Stimulated activated CD4-positive, alpha-beta T cell treated with anti-CD3 and anti-CD28 coated beads, Interleukin-2, amount 100 ng/mL, for 24 hours (primary cell): ENCODE measurements at places on chromosomes 2 and 18.

DNA sequence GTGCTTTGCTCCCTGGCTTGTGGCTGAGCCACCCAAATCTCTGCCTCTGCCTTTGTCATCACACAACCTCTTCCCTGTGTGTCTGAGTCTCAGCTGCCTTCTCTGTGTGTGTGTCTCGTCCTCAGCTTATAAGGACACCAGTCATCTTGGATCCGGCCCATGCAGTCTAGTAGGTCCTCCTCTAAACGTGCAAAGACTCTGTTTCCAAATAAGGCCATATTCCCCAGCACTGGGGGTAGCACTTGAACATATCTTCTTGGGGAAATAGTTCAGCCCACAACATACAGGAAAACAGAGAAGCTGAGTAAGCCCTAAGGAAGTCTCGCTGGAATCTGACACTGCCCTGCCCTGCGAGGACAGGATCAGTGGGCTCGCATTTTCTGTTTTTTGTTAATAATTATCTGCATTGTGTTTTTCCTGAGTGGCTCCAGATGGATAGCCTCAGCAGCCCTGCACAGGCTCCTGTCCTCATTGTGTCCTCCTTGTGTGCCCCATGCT lies 42.1 kb downstream of the MTCL1 start:
- no peak for DNase-seq

DNA sequence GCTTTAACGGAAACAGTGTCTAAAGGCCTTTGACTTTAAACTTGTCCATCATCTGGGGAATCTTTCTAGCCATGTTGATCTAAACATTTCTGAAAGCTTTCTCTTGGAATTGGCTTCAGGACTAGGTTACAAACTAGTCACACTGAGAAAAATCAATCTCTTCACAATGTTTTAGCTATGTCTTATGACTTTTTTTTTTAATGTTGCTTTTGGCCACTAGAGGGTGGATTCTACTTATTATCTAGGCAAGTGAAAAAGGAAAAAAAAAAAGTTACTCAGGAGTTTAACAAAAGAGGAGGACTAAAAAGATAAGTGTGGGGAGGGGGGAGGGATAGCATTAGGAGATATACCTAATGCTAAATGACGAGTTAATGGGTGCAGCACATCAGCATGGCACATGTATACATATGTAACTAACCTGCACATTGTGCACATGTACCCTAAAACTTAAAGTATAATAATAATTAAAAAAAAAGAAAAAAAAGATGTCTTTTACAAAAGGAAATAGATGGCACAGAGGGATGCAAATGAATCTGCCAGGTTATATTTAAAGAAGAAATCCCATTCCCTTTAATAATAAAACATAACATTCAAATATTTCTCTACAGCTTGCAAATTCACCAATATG lies 160.4 kb upstream of the PID1 start:
- DNase-seq, result no peak

DNA sequence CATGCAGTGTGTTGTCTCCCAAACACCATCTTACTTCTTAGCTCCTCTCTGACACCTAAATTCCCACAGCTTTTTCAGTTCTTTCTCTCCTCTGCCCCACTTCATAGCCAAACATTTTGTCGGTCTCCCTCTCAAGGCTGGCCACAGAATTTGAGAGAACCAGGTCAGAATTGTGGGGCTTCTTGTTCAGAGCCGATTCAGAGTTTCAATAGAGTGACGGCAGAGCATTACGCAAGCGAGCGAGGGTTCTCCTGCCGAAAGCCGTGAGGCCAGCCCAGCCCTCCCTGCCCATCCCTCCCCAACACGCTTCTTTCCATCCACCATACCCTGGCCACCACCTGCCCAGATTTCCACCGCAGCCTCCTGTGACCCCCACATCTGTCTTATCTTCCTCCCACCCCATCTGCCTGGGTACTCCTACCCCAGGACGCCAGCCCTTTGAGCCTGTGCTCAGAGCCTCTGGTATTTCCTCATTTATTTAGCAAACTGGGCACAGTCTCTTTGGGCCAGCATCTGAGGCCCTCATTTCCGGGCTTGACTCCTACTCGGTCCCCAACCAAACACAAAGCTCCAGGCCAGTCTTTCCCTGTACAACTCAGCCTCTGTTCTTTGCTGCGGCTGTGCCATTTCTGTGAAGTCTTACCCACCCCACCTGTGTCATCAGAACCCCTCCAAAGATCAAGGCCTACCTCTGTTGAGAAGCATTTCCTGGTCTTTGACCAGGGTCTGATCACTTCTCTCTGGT lies 70.0 kb upstream of the MAP4K4 start:
- DNase-seq, result no peak

DNA sequence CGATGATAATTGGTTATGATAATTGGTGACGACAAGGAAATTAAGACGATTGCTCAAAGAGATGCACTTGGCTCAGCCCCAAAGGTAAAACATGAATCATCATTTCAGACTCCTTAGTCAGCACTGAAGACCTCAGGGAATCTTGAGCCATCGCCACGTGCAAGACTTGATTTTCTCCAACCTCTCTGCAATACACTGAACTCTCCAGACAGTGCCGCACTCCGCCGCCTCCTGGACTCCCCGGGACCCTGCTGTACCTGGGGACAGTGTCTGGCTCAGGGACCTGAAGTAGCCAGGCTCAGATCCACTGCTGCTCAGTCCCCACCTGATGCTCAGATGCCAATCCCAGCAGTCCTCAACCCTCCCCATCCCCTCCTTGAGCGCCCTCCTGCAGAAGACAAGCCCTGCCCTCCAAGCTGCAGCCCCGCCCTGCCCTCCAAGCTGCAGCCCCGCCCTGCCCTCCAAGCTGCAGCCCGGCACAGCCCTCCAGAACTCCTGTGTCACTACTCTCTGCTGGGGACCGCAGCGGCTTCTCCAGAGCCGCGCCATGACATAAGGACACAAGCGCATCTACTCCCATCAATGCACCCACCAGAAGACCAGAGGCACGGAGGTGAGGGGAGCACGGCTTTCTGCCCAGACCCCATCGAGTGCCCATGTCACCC lies 1.1 kb downstream of the TMEM18 start:
- no peak for DNase-seq

- DNase-seq, result no peak
These were observed 67.5 kb upstream of the SLC38A11 start for GRCh38 chr2:165022781-165023180.

DNA sequence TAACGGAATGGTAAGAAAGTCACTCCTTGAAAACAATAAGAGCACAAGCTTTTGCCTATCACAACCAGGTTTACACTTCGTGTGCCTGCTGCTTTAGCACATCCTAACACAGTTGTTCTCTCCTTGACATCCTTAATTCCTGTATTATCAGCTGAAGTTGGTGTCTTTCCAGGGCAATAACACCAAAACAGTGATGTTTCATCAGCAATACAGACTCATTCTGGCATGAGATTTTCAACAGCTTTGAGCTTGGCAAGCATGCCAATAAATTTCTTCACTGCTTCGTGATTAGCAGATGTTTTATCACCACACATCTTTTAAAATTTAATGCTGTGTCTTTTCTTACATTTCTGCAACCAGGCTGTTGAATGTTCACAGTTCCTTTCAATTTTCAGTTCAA lies 148.4 kb downstream of the EIPR1 start:
- DNase-seq, result no peak

DNA sequence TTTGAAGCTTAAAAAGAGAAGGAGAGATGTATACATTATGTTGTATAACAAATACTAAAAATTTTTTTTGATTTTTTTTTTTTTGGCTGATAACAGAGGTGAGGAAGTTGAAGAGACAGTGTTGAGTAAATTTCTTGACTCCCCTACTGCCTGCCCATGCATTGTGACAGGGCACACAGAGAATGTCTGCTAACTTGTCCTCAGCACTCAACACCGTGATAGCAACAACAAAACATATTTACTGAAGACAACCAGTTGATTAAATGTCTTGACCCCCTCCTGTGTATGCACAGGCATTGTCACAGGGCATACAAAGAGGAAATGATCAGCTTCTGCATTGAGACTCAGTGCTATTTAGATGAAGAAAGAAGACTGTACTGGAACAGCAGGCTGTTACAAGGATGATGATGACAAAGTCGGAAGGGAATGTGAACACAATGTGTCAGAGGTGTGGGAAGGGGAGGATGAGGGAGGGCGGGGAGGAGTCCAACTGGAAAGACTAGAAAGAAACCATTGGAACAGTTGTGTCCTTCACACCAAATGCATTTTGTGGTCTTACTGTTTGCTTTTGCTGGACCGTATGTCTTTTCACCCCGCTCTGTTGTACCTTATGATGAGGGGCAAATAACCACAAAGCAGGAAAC lies 89.5 kb downstream of the CERS6 start:
- no peak for DNase-seq

DNA sequence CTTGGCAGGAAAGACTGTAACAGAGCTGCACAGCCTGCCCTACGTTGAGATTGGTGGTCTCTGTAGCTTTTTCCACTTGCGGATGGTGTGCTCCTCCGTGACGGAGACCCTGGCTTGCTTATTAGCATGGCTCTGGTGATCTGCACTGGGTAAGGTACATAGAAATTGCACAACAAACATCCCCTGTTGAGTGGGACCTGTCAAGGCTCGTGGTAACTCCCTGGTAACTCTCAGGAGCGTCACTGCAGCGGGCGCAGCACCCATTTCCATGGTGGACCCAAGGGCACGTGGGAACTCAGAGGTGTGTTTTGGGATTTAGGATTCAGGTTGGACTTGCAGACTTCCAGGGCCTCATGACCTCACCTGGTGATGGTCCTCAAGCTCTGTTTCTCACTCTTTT lies 1.1 kb downstream of the TRAF3IP1 start:
- DNase-seq, result no peak

DNA sequence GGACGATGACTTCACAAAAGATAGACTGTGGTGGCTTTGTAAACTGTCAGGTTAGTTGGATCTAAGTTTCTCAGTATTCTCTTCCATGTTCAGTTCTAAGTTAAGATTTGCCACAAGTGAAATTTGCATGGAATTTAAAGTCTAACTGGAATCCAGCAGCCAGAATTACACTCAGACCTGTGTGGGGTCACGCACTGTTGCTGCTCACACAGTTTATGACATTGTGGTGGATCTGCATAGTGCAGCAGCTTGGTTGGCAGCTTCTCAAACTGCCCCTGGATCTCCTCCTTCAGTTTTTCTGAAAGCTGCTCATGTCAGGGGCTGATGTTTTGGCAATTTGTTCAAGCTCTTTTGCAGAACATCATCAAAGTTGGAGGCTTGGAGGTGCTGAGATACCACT lies 228.1 kb upstream of the KCNJ3 start:
- no peak for DNase-seq

GRCh38 chr2:20016346-20016745 lies 3.9 kb upstream of the MATN3 start:
- DNase-seq, result no peak

DNA sequence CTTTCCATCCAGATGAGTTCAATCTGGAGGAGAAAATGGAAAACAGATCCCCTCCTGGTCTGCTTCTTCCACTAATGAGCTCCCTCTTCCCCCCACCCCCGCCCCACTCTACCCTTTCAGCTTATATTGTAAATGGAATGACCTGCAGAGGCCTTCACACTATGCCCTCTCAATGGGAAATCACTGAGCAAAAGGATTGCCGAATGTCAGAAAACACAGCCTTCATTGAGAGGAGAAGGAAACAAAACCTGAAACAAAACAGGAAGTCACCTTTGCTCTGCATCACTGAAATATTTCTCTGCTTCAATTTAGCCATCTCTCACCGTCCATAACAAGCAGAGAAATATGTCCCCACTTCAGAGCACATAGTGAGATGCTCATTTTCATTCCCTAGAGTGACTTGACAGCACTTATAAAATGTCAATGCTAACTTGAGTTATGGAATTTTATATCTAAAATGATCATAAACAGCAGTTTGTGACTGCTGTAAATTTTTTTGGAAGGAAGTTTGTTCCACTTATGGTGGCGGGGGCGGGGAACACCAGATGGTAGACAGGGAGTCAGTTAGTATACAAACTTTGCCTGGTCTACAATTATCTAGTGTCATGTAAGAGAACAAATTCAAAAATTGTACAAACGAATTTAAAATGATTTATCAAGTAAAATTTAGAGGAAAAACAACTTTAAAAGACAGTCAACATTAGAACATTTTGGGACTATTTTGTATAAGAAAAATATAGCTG lies 1.8 kb upstream of the FRZB start:
- no peak for DNase-seq

- no peak for DNase-seq
These were observed 69.1 kb upstream of the ZNF516 start for GRCh38 chr18:76564117-76564516.

DNA sequence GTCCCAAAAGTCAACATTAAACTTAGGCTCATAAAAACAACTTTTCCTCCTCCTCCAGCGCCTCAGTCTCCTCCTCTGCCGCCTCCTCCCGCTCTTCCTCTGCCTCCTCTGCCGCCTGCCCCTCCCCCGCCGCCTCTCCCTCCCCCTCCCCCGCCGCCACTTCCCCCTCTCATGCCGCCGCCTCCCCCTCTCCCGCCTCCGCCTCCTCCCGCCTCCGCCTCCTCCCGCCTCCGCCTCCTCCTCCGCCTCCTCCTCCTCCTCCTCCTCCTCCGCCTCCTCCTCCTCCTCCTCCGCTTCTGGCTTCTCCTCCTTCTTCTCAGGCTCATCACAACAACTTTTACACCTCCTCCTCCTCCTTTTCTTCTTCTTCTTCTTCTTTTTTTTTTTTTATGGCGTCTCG lies 599.9 kb downstream of the TMEM182 start:
- no peak for DNase-seq

DNA sequence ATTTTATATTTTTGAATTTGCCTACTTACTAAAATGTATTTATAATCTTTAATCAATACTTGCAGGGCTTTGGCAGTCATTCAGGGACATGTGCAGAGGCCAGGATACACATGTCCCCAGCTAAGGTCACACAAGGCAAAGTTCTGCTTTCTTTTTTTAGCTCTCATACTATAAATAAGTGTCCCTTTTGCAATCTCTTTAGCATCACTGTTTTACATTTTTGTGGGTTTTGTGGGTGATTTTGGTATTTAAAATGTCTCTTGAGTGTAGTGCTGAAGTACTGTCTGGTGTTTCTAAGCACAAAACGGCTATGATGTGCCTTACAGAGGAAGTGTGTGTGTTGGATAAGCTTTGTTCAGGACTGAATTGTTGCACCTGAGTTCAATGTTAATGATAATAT lies 309.0 kb upstream of the GULP1 start:
- DNase-seq, result no peak

GRCh38 chr2:178258916-178259315 lies 64.6 kb downstream of the OSBPL6 start:
- no peak for DNase-seq

DNA sequence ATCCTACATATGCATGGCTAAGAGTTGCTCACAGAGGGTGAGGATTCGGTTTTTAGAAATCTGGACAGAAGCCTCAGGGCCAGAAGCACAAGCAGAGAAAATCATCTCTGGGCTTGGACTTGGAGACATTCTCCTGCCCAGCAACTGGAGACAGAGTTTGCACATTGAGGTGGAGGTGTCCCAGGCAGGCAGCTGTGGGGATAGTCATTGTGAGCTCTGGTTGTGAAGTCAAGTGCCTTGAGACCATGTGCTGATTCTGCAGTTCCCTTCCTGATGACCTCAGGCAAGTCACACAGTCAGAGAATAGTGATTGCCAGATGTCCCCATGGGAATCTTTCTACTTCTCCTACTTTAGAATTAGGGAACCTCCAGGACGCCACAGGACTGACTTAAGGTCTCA lies 108.4 kb upstream of the LDAH start:
- DNase-seq, result no peak
